ENCODE measurements at places on chromosomes 12 and 14. TPM values are rescaled to one million over a fixed set of nuclear protein-coding genes. Genes with fewer than 3 reads are reported as not detected.

- DNase-seq = no peak
These were observed 41.8 kb downstream of the TUNAR start for GRCh38 chr14:95918466-95918865.

DNA sequence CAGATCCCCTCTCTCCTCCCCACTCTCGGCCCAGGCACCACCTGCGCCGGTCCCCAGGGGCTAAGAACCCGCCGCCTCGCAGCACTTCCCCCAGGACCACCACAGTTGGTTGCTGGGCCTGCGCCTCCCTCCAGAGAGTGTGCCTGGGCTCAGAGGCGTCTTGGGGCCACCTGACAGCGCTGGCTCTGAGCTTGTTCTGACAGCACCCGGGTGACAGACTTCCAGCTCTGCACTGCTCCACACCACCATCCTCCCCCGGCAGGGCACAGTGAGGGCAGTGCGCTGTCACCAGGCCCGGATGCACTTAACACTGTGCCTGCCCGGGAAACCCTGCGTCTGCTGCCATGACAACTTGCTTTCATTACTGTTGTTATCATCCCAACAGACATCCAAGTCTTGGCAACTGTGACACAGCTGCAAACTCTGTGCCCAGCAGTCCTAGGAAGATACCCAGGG, 6.6 kb downstream of the BRF1 start:
- no peak for DNase-seq

Gene WIF1
- total RNA-seq = 2.0 TPM

Gene PAH
- not detected for total RNA-seq

Gene ITGA7
- total RNA-seq = 20.9 TPM

DNA sequence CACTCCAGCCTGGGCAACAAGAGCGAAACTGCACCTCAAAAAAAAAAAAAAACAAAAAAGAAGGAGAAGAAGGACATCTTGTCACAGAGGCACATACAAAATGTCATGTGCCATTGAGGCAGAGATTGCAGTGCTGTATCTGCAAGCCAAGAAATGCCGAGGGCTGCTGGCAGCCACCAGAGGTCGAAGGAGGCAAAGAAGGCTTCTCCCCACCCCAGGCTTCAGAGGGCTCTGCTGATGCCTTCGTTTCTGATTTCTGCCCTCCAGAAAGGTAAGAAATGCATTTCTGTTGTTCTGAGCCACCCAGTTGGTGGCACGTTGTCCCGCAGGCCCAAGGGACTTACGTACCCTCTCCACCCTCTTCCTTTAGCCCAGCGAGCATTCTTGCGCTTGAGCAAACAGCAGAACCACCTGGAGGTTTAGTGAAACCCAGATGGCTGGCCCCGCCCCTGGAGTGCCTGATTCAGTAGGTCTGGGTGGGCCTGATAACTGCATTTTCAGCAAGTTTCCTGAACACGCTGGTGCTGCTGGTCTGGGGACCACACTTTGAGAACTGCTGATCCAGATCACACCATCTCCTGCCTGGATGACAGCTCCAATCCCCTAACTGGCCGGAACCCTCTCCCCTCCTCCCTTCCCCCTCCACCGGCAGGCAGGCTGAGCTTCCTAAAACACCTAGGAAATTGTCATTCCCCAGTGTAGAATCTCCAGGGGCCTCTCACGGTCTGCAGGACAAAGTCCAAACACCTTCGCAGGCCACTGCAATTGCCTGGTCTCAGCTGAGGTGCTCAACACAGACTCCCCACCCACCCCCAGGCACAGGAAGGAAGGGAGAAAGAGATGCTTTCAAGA, 21.1 kb upstream of the SCARB1 start:
- DNase-seq = no peak

Gene RND1
- total RNA-seq = not detected

Gene RAB15
- 5.5 TPM for total RNA-seq

DNA sequence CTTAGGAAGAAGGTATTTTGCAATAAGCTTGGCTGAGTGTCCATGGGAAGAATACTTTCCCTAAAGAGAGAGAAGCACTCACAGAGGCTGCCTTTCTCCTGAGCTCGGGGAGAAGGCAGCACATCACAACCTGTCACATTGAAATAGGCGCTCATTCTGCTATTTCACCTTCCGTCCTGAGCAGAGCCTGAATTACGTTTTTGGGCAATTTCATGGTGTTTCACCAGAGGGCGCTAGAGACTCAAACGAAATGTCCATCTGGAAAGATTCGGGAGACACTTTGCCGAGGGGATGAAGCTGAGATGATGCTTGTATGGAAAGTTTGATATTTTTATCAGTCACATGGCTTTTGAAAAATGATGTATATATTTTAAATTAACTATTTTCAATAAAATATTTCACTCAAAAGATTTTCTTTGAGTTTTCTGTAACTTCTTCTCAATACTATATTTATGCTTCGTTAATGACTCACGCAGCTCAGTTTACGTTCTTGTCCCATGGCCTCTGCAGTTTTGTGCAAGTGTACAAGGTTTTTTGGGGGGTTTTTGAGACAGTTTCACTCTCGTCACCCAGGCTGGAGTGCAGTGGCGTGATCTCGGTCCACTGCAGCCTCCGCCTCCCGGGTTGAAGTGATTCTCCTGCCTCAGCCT, 17.4 kb upstream of the B4GALNT3 start:
- peak; percentile 54 for DNase-seq

DNA sequence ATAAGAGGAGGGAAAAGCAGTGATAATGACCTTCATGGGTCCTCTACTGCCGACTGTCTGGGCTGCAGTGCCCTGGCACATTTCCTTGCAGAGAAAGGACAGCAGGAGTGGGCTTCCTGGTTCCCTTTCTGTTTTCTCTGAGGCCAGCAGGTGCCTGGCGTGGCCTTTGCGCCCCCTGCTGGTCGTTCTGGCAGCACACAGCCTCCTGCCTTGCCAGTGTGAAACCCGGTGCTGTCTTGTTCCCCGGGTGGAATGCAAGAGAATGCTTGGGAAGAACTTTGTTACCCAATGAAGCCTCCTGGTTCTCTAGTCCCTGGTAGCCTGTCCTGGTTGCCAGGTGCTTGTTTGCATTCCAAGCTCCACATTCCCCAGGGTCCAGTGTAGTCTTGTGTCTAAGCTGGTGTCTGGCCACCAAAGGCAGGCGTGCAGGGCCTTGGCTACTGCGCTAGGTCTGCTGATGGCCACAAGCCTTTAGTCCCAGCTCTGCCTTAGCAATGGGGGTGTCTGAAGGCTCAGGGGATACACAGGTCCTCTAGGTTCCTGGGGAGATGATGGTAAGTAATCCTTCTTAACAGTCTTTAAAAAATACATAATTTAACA, 1392.4 kb upstream of the TMEM132C start:
- DNase-seq = no peak

Gene TEX22
- not detected for total RNA-seq

- DNase-seq = peak; percentile 96
These were observed 147.6 kb downstream of the CHST11 start for GRCh38 chr12:104604070-104604994.

DNA sequence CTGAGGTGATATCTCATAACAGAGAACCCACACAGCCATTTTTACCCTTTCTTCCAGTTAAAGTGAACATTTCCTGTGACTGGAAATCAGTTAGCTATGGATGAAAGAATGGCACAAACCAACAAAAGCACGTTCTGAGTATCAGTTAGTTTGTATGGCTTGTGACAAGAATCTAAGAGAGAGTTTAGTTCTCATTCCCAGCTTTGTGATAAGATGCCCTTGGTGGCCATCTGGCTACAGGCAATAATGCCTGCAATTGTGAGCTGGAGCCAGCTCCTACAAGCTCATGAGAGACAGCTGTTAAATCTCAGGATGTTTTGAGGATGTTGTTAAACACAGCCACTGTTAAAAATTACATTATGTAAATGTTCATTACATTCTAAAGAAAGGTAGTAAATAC, 122.0 kb upstream of the FRMD6 start:
- no peak for DNase-seq

Gene ADAM21
- total RNA-seq = 0.13 TPM

GRCh38 chr14:64708148-64709004, 4.2 kb downstream of the PLEKHG3 start:
- peak; percentile 85 for DNase-seq
